ENCODE measurements at places on chromosomes 11 and 22.

- peak; percentile 16 for DNase-seq
These were observed 145.5 kb downstream of the TRIM29 start for GRCh38 chr11:119992171-119993051.

DNA sequence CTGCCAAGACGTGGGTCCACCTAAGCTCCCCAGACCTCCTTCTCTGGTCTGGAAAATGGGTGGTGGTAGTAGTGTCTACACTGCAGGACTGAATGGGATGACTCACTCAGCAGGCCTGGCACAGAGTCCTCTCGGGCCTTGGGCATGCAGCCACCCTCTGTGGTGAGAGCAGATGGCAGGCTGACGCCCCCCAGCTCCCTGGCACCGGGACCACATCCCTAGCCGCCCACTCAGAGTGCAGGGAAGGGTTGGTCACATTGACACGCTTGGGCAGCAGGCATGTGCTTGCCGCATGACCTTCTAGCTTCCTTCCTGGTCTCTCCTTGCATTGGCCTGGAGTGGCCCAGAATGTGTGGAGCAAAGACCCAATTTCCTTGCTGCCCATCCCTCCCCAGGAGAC is 30.7 kb upstream of the PRODH start:
- DNase-seq = no peak

GRCh38 chr22:44247923-44248892 is 64.5 kb downstream of the SHISAL1 start:
- no peak for DNase-seq

DNA sequence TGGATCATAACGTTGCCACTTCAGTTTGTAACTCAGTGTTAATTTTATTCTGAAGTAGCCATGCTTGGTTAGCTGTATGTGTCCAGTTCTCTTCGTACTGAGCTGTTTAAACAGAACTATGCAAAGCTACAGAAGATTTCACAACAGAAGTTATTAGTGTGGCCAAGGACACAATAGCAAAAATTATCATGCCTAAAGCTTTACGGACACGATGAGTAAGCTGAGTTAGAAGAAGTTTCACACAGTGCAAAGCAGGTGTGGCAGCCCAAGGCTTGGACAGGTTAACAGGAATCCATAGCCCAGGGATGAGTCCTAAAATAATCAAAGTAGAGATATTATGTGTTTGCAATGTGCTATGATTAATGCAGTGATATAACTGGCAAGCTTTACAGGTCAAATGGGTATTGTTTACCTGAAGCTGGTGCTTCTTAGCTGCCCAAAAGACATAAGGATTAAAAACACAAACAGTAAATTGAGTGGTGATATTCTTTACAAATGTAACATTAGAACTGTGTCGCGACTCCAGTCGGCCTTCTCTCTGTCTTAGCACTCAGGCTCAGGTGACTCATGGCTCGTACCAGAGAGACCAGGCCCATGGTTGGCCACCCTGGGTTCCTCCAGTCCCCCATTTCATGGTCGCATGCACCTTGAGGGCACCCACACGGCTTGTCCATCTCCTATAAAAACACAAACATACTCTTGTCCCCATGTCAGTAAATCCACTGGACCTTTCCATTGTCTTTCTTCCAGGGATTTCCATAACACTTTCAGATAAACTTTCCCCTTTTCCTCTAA is 35.5 kb upstream of the NCAM1 start:
- no peak for DNase-seq

GRCh38 chr11:123856444-123856843 is 29.0 kb downstream of the TMEM225 start:
- DNase-seq = no peak

DNA sequence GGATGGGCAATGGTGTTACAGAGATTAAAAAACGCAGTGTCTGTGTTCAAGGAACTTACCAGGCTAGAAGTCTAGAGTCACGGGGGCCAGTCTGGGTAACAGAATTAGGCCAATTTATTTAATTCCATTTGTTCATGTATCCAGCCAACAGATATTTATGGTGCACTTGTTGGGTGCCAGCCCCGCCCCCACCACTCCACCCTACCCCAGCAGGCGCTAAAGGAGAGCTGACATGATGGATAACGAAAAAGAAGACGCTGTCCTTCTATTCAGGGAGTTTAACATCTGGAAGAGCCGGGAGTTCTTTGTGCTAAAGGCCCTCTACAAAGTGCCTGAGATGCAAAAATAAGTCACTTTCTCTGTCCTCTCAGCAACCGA is 1.1 kb upstream of the BMAL1 start:
- DNase-seq = no peak

DNA sequence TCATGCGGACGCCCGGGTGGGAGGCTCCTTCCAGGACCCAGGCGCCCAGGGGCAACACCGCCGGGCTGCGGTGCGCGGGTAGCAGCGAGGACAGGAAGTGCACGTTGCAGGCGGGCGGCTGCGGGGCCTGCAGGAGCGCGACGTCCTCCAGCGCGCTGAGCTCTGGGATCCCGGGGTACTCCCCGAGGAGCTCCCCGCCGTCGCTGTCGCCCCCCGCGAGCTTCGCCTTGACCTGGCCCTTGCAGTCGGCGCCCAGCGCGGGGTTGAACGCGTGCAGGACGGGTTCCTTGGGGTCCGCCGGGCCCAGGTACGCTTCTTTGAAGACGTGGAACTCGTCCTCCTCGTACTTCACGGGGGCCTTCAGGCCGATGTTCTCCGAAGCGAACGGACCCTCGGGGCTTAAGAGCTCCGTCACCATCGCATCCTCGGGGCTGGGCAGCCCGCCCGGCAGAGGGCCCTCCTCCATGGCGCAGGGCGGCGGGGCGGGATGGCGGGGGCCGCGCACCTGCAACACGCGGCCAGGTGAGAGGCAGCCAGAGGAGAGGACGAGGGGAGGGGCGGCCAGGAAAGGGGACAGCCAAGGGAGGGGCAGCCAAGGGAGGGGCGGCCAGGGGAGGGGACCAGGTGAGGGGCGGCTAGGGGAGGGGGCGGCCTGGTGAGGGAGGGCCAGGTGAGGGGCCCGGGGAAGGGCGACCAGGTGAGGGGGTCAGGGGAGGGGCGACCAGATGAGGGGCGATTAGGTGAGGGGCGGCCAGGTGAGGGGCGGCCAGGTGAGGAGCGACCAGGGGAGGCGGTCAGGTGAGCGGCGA is 921 bp downstream of the TESMIN start:
- peak; percentile 91 for DNase-seq

- DNase-seq = peak; percentile 34
These were observed 2.3 kb upstream of the PEX16 start for GRCh38 chr11:45919806-45920530.

GRCh38 chr11:122150216-122151124 is 34.5 kb upstream of the BLID start:
- DNase-seq = no peak

- DNase-seq = no peak
These were observed 11.4 kb downstream of the SLC16A8 start for GRCh38 chr22:38072322-38073149.

GRCh38 chr22:17946662-17947367 is 77.5 kb downstream of the MICAL3 start:
- no peak for DNase-seq

- no peak for DNase-seq
These were observed 85.2 kb downstream of the TSPAN18 start for GRCh38 chr11:44811841-44812448.

DNA sequence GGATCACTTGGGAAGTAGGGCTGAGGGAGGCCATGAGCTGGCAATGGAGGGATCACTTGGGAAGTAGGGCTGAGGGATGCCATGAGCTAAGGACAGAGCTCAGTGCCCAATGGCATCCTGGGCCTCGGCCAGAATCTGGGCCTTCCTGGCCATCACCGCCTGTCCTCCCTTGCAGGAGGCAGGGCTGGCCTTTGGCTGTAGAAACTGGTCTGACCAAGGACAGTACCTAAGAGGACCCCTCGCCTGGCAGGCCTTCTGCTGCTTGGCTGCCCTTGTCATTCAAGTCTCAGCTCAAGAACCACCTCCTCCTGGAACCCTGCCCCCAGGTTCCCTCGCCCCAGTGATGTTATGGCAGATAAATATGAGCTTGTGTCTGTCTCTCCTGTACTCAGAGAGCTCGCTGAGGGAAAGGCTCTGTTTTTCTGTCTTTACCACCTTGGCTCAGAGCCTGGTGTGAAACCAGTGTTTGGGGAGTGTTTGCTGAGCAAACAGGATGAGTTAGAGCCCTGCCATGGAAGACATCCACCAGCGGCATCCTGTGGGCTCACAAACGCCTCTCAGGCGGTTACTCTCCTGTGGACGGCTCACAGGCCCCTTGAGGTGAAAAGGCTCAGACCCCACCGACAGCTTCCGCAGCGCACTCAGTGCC is 19.3 kb upstream of the RASL10A start:
- DNase-seq = no peak

DNA sequence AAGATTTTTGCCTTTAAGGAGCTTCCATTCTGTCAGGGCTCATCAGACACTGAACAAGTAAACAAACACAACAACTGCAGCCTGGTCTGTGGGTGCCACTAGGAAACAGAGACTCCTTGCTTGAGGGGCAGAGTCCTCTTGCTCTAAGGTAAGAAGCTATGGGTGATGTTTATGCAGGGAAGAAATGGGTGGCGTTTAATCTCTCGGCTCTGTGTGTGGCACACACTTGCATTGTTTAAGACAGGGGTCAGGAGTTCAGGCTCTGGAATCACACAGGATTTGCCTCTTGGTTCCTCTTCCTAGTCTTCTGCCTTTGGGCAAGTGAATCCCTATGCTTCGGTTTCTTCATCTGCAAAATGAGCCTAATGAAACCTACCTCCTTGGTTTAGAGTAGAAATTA is 90.3 kb downstream of the PRR5L start:
- no peak for DNase-seq

DNA sequence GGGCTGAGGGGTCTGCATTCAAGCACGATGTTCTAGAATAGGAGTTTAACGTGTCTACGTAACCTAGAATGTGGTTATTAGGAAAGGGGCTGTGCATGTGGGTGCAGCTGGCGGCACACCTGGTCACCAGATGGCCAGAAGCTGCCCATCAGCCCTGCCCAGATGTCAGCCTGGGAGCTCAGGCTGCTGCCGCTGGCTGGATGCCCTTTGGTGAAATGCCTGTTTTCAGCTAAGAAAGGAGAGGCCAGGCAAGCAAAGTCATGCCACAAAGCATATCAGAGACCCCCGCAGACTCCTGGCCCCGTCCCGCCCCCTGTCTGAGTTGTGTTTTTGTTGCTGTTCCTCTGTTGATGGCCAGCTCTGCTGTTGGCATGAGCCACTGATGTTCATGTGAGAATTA is 11.3 kb upstream of the ADORA2A start:
- no peak for DNase-seq

GRCh38 chr11:101807531-101807930 is 107.3 kb upstream of the CEP126 start:
- no peak for DNase-seq

GRCh38 chr22:48746789-48747425 is 1080.8 kb downstream of the BRD1 start:
- DNase-seq = no peak

DNA sequence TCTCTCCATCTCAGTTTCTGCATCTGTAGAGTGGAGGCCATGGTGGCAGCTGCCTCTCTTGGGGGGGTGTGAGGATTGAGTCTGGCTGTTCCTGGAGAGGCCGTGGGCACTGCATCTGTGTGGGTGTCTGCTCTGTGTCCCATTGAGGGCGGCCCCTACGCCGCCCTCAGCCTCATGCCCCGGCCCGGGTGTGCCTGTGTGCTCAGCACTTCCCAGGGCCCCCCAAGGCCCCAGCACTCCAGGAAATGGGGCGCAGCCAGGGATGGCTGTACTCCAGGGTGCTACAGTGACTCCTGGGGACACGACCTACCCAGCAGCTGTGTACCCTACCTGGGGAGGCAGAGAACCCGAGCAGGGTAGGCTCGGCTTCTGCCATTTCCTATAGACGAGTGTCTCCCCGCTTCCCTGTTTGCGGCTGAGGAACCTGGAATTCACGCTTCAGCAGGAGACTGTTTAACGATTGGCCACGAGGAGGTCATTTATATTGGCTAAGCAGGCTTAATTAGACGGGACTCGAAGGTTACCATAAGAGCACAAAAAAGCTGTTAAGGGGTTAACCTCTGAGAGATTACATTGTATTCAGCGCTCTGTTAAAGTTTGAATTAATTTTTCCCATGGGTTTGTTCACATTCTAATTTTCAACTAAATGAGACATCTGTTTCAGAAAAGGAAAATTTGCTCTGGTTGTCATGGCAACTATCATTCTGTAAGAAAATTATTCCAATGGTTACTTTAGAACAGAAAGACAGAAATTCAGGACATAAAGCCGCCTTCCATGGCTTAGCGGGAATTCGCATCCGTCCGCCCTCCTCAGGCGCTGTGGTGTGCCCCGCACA is 76.4 kb downstream of the MPPED1 start:
- DNase-seq = peak; percentile 35

DNA sequence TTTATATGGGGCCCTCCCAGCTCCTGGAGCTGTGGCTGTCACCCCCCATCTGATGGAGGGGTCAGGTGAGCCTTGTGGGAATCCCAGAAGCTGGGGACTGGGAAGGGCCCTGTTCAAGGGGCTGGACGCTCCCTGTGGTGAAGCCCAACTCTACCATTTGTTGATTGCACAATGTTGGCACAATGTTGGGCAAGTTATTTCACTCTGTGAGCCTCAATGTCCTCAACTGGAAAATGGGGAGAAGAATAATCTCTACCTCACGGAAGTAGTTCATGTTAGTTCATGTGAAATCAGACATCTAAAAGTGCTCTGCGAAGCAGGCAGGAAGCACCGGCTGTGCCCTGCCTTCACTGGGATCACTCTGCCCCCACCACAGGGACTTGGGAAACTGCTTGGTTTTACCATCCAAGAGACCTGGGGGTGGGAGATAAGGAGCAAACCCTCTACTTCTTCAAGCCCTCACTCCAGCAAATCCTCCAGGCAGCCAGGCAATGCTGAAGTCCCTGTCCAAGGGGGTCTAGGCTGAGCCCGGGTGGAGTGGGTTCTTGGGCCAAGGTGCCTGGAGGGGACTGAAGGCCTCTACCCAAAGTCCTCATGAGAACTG is 715 bp upstream of the PRR5 start:
- no peak for DNase-seq

DNA sequence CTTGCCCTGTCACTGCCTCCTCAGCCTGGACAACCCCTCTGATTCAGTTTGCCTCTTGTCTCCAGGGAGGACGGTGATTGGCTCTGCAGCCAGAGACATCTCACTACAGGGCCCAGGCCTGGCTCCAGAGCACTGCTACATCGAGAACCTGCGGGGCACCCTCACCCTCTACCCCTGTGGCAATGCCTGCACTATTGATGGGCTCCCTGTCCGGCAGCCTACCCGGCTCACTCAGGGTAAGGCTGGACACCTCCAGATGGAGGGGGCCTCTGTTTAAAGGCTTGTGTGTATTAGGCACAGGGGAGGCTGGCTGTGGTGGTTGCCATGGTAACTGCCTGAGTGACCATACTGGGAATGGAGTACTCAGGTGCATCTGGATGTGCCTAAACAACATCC is 8.6 kb downstream of the PHLDB1 start:
- peak; percentile 77 for DNase-seq

- peak; percentile 96 for DNase-seq
These were observed 999 bp downstream of the TSKU start for GRCh38 chr11:76783896-76784813.

Data from mesendoderm (in vitro differentiated cells).